ENCODE measurements at places on chromosomes 2 and 18.

DNA sequence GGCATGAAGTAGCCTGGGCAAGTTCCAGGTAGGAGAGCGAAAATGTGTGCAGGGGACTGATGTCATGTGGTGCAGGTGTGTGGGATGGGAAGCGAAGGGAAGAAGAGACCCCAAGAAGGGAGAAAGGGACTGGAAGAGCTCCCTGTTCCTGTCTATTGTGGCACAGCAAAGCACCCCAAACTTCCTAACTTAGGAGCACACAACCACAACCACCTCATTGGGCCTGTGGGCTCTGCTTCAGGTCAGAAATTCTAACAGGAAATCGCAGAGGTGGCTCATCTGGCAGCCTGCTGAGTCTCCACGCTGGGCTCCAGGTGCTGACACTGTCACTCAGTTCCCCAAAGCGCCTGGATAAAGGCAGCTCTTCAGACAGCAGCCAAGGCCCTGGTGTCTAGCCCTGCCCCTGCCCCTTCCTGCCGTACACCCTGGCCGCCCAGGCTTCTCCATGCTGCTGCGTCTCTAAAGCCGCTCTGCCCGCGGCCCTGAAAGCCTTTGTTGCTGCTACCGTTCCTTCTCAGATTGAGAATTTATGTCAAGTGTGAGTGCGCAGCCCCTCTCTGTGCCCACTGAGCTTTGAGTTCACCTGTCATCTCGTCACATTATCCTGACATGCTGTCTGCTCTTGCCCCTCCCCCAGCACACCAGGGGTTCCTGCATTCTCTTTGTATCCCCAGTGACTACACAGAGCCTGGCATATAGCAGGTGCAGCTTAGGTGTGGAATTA is 140.2 kb upstream of the BCL2L11 start:
- DNase-seq = no peak

DNA sequence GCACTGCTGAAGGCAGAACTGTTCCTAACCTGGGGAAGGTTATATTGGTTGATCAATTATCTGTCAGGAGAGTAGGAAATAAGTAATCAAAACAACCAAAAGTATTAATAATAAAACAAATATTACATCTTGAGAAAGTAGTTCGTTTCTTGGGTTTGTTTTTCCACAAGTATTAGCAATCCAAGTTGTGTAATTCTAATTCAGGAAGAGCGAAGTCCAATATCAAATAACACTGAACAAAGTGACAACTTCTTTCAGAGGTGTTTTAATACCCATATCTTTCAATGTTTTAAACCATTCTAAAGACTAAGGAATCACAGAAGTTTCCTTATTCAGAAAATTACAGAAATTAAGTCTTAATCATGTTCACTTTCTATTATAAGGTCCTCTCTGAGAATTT is 34.6 kb upstream of the NFU1 start:
- no peak for DNase-seq

DNA sequence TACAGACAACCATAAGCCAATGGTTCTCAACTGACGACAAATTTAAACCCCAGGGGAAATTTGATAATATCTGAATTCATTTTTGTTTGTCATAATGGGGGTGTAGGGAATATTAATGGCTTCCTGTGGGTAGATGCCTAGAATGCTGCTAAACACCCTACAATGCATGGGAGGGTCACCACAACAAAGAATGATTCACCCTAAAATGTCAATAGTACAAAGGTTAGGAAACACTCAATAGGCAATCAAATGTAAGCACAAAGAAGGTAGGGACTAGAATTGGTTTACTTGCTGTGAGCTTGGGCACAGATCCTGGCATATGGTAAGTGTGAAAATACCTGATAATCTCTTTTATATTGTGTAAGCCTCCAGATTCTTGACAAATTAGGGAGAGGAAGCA is 20.1 kb upstream of the FANCL start:
- DNase-seq = no peak

GRCh38 chr18:46322411-46322891 is 218.3 kb downstream of the HAUS1 start:
- DNase-seq = no peak

GRCh38 chr2:240203788-240204270 is 63.4 kb upstream of the OTOS start:
- DNase-seq = no peak

GRCh38 chr2:108998911-108999310 is 9.9 kb upstream of the EDAR start:
- DNase-seq = no peak

GRCh38 chr18:59123588-59124369 is 15.9 kb upstream of the SEC11C start:
- no peak for DNase-seq

- no peak for DNase-seq
Measured at GRCh38 chr2:6876309-6876708, 1.3 kb upstream of the RSAD2 start.

- DNase-seq = no peak
Measured at GRCh38 chr2:105827351-105828096, 82.8 kb downstream of the NCK2 start.

DNA sequence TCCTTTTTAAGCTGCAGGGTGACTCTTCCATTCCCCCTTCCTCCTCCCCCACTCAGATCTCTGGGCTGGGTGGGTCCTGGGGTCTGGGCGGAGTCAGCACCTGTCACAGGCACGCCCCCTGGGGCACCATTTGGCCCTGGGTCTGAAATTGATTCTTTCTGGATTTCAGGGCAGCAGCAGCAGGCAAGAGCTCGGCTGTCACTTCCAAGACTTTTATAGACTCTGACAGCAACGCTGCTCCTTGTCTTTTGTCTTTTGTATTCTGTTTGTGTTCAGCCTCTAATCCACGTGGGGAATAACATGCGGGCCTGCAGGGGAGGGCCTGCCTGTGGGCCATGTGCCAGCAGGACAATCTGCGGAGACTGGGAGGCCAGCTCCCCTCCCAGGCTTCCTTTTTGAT is 3.9 kb downstream of the BOD1L2 start:
- DNase-seq = no peak

Measured in CD4-positive, alpha-beta T cell treated with Interleukin-6 at 100 ng/mL for 8 hours (primary cell).